ENCODE measurements at places on chromosomes 3 and 15. TPM values are rescaled to one million over a fixed set of nuclear protein-coding genes. Genes with fewer than 3 reads are reported as not detected.
A peak's percentile ranks its signal among the peaks of the same experiment; 100 is the strongest.

- no peak for DNase-seq
Measured at GRCh38 chr3:149673393-149673792, 15.6 kb upstream of the WWTR1 start.

DNA sequence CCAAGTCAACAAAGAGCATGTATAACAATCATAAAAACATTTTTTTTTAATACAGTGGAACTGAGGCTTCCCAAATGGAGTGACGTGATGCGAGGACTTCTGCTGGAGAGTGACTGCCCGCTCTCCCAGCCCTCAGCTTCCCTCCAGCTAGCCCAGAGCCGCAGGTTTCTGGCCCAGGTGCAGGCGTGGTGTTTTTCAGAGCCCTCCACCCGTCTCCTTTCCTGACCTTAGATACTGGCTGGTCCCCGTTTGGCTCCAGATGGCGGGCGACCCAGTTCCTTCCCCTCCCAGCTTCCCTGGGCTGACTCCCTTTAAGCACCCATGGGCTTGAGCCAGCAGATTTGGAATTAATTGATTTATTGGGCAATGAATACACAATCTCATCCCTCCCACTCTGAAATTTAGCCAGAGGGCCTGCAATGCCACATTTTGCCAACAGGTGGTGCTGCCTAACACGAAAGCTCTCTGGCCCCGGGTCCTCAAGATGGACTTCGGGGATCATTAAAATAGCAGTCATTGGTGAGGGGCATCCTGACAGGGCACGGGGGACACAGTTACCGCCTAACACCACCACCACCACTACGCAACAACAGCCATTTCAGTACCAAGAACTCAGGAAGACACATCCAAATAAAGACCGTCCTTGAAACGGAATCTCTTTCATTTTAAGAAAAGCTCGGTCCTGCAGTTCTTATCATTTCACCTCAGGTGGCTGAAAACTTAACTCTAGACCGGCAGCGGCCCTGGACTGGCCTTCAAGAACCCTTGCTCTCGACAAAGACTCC is 47.5 kb upstream of the MUC4 start:
- peak; percentile 72 for DNase-seq

DNA sequence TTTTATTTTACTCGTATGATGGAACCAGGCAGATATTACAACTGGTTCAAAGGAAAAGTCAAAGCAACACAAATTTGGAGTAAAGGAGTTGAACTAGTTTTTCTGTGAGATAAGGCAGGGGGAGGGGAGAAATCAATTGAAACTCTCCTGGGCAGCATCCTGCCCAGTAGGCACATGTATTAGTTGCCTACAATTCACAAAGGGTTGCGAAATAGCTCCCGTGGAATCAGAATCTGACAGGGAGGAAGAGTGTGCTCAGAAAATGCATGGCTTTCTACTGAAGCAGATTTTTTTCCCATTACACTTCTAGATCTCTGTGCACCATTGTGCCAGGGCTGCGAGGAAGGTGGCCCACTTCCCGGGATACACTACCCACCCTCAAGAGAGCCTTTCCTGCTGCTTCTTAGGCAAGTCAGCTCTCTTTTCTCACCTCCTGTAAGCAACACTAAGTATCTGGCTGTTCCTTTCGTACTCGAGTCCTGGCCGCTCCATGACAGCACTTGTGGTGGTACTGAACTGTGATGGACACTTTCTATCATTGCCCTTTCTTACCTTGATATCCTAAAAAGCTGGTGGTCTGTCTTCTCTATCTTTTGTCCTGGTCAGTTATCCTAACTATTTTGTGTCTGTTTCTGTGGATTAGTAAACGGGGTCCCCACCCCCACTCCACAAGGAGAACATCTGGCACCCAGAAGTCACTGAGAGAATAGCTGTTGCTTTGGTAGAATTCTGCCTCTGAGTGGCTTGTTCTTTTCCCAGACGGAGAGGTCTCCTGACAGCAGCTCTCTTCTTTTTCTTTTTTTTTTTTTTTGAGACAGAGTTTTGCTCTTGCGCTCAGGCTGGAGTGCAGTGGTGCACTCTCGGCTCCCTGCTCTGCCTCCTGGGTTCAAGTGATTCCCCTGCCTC is 74.8 kb downstream of the RPL39L start:
- no peak for DNase-seq

Gene ATP13A5
- total RNA-seq = not detected

GRCh38 chr3:4814305-4814903 is 164.8 kb upstream of the BHLHE40 start:
- no peak for DNase-seq

Gene STRC
- 1.2 TPM for total RNA-seq

DNA sequence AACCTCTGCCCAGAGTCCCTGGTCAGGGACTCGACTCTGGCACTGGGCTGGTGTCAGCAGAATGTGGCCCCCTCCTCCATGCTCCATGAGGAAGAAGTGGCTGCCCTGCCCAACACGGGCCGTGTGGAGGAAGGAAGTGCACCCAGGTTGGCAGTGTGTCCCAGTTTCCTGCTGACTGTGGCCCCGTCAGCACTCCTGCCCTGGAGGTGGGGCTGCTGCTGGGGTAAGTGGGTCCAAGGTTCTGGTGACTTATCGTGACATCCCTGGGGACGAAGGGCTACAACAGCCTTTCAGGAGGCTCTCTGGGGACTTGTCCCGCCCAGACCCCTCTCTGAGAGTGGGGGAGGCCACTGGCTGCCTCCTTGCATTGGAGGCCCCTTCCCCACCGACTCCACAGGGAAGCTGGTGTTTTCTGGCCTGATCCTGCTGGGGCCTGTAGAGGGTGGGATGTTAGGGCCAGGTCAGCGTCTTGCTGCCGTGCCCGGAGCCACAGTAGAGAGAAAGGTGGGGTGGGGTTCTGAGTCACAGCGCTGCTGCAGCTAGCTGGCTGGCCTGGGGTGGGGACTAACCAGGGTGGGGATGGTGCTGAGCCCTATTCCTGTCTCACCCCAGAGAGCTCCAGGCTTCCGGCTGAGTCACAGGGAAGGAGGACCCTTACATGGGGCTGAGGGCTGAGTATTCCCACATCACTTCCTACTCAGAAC is 10.5 kb downstream of the SEMA4B start:
- DNase-seq = no peak

- no peak for DNase-seq
Measured at GRCh38 chr15:40235201-40235885, 3.5 kb upstream of the PAK6 start.

DNA sequence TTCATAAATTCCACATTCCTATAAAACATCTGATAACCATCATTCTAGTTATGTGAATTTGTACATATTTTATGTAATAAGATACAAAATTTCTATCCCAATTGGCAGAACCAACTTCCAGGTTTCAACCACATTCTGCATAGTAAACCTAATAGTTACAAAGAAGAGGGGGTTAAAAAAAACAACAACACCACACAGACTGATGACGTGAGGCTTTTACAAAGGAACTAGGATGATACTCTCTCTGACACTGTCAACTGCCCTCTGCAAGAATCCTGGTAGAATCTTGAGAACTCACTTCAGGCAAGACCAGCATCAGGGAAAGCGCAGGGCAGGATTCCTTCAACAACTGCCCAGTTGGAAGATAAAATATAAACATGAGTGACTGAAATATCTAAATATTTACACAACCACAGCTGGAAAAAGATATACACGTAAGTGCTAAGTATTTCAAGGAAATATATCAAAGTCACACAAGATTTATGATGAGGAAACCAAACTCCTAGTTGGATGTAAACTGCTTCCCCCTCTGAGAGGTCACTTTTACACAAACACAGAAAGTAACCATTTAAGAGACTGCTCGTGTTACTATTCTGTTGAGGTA is 816.4 kb downstream of the ROBO1 start:
- no peak for DNase-seq

Gene SCAANT1
- 3.6 TPM for total RNA-seq

GRCh38 chr3:99256788-99257187 is 355.3 kb upstream of the DCBLD2 start:
- no peak for DNase-seq

- no peak for DNase-seq
Measured at GRCh38 chr3:53778153-53778552, 68.1 kb downstream of the CHDH start.

DNA sequence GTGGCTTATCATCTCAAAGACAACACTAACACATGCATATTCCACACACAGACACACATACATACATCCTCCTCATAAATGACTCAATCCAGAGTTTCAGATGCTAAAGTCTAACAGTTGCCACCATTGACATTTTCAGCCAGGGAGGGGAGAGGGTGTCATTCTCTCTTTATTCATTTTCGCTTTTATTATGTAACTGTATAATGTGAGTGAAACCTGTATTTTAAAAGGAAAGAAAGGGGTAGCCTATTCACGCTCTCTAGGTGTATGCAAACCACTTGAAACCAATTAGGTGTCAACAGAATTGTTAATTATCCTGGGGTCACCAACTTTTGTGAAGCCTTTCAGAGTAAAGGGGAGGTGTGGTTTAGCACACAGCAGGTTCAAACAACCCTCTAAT is 1282.9 kb downstream of the ROBO2 start:
- DNase-seq = no peak

GRCh38 chr15:78056714-78057269 is 20.7 kb downstream of the TBC1D2B start:
- DNase-seq = peak; percentile 57

DNA sequence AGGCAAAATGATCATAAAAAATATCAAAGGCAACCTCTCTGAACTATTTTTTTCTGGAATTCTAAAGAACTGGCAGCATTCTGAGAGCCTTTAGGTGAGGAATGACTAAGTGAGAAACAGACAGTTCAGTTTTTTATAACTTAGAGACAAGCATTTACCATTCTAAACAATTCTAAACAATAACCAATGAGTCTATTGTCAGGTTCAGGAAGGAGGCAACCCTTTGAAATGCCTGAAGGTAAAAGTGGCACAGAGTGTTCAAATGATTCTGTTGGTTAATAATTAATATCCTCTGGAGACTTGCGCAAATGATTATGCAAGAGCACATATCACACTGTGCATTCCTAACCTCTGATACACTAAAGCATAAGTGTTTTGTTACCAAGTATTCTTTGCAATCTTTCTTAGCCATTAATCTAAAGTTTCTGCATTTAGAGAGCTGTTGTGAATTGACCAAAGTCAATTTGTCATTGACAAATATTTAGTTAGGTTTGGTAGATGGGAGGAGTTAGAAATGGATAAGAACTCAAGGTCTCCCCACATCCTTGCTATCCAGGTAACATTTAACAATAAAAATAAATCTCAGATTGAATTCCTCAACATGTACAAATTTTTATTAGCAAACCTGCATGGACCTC is 9.2 kb upstream of the TGFBR2 start:
- no peak for DNase-seq

Gene DLEC1
- 7.5 TPM for total RNA-seq

- DNase-seq = no peak
Measured at GRCh38 chr3:31713816-31714215, 181.1 kb downstream of the STT3B start.

Gene ACKR4
- total RNA-seq = 0.32 TPM

DNA sequence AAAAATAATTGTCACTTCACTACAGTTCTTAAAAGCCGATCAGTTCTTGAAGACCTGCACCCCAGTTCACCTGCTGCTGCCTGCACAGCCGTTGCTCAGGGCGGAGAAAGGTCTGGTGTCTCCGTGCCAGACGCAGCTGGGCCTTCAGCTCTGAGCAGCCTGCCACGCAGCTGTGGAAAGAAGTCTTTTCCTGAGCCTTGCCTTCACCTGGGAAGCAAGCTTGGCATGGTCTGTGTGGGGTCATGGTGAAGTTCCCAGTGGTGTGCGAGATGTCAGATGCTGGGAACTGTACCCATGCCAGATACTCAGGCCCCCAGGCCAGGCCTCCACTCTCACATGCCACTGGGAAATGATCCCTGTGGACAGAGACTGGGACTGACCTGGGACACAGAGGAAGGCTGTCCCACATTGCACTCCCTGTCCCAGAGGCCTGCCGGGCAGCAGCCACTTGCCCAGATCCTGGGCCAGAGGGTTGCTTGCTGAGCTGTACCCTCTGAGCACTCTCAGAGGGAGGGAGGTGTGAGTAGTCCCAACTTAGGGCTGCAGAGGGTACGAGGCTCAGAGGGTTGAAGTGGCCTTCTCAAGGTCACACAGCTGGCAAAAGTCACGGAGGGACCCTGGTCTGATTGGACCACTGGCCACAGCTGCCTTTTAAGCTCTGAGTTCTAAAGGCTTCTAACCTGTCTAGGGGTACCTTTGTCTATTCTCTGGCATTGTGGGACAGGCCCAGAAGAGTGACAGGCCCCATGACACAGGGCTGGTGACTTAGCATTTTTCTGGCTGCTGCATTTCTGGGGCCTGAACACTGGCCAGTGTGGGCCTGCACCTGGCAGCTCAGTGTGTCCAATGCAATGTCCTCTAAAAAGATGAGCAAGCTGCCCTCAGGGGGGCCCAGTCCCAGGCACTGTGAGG is 55.4 kb downstream of the KLF13 start:
- no peak for DNase-seq

GRCh38 chr3:141057436-141057835 is 6.3 kb downstream of the SPSB4 start:
- DNase-seq = no peak

Gene ZNF385D
- 0.02 TPM for total RNA-seq

- no peak for DNase-seq
Measured at GRCh38 chr3:32459450-32459849, 43.2 kb downstream of the CMTM6 start.

DNA sequence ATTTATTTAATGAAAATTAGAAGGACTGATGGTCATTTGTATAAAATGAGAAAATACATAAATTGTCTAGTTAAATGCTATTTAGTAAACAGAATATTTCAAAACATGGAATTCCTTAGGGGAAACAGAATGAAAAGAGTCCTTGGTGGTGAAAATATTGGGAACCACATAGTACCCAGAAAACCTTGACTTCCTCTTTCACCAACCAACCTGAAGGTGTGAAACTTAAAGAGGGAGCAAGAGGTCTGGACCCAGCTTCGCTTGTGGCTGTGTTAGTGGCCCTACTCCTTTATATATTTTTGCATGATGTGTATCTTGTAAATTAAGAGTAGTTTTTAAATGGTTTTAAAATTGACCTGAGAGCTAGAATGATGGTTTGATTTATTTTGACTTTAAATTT is 64.2 kb downstream of the MAP2K5 start:
- DNase-seq = no peak

DNA sequence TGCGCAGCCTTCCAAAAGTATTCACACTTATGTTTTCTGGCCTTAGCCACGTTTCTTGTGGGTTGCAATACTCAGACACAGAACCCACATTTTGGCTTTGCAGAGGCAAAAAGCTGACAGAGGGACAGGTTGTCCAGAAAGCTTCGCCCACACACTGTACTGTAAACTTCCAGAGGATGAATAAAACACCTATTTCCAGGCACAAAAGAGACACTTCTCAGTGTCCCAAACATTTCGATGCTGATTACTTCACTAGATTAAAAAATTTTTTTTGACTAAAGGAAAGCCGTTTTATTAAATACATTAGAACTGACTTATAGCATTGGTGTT is 28.0 kb upstream of the KCTD6 start:
- DNase-seq = no peak

Gene TTLL13
- 2.2 TPM for total RNA-seq

DNA sequence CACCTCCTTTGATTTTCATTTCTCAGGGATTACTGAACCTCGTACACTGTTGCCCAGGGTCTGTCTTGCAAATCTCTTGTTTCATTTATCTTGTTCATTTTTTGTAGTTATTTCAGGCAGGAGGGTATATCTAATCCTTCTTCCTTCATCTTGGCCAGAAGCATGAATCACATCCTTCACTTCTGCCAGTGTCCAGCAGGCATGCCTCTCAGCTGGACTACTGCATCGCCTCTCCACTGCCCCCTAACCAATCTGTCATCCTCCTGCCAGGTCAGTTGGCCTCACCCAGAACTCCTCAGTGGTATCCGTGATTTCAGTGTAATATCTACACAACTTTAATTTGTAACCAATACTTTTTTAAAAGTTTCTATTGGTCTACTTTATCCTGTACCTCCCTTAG is 297.9 kb downstream of the GABRG3 start:
- DNase-seq = no peak

Gene GPR62
- total RNA-seq = not detected

Gene XCR1
- not detected for total RNA-seq

Data from natural killer cell (primary cell).